ENCODE measurements at places on chromosomes 13 and 19.

DNA sequence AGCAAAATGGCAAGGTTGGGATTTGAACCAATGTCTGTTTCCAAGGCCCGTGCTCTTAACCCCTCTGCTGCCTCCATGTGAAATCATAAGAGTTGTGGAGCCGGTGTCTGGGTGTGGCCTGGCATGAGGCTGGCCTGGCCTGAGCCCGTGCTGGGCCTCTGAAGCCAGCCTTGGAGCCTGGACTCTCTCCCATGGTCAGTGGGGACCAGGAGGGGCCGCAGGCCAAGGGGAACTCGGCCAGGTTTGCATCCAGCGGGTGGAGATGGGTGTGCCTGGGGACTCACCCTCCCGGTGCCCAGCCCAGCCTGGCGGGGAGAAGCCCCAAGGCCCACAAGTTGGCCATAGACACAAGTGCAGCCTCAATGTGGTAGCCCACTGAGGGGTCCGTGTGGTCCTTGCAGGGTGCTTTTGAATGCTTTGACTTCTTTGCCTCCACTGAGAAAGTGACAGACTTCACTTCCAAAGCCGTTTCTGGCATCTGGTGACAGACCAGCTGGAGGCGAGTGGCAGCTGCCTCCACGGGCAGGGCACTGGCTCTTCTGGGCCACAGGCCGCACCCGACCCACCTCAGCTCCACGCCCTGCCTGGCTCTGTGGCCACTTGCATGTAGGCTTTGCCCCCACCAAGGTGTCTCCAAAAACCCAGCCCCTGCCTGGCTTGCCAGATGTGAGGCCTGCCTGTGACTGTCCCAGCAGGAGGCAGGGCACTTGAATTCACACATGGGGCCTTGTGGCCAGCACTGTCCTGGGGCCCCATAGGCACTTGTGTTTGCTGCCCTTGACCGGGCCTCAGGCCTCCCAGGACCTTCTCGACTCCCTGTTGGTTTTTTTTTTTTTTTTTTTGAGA is 26.2 kb upstream of the NCCRP1 start:
- DNase-seq: no peak

GRCh38 chr13:33445476-33445875 is 159.9 kb upstream of the STARD13 start:
- DNase-seq: no peak

DNA sequence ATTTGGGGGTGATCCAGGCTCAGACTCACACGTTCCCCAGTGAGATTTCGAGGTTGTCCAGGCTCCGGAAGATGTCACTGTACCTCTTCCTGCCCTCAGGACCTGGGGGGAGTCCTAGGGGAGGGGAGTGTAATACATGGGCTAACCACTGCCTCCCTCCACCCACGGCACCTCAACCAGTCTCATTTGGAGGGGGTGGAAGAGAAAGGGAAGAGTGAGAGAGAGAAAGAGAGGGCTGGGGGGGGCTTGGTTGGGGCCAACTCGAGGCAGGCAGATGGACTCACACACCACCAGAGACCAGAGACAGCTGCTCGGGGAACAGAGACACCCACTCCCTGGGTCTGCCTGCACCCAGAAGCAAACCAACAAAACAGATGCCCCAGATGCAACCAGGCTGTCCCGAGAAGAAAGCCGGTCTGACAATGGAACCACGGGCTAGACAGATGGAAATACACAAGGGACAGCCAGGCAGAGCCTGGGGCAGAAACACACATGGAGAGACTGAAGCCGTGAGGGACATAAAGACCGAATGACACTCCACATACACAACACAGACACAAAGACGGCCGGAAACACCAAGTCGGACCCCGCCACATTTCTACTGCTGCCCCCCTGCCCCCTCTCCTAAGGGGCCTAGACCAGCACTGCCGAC is 825 bp downstream of the GMIP start:
- DNase-seq: no peak

DNA sequence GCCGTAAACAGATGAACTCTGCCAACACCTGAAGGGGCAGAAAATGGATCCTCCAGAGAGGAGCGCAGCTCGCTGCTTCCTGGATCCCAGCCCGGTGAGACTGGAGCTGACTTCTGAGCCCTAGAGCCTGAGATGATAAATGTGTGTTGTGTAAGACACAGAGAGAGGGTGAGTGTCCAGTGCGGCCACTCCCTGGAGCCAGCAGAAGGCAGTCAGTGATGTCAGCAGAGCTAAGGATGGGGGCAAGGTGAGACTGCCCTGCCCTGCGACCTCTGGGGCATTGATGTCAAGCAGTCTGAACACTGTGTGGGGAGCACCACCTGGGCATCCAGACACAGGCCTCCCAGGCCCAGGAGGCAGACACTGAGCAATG is 9.7 kb upstream of the SLC35E1 start:
- peak; percentile 82 for DNase-seq

DNA sequence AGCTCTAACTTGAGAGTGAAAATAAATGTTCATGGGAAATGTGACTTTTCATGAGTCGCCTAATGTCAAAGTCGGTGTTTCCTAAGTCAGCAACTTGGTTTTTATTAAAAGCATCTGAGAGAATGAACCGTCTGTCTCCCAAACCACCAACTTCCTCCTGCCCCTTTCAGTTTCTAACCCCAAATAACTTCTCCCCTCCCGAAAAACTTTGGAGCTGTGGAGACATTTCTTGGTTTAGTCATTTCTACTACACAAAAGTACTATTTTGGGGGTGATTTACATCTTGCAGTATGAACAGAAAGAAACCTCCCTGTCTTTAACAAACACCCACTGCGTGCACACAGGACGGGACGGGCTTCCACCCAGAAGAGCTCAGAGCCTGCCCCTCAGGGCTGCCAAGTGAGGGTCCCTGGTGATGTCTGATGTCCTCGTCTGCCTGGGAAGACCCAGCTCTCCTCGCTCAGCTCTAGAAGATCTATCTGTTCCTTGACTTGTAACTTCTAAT is 65.0 kb downstream of the RASA3 start:
- no peak for DNase-seq

DNA sequence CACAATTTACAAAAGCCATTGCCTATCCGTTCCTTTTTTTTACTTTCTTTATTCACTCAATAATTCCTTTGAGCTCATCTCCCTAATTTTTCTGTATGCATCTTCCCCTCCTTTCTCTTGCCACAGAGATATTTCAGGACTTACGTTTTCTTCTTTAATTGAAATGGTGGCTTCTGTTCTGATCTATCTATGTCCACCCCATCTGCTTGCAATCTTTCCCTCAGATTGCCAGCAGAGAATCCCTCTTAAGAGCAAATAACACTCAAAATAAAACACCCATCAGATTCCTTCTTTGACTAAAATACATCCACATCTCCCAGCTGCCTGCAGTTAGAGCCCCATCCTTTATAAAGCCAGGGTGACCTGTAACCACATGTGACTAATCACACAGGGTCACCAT is 478.6 kb downstream of the EFNB2 start:
- DNase-seq: no peak

DNA sequence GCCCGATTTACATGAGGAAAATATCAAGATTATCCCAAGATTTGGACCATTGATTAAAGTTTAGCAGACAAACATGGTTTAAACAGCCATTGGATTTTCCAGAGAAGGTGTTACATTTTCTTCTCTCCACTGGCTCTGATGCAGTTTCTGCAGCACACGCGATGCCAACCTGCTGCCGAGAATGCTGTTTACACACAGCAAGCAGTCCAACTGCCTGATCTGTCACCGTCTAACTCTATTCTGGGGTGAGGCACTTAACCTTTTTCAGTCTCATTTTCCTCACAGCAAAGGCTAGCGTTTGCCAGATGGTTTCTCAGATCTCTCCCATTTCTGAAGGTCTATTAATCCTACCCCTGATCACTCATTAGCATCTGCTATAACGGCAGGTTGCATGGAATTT is 763.5 kb upstream of the GPC6 start:
- no peak for DNase-seq

- DNase-seq: no peak
These were observed 1.1 kb downstream of the STK24 start for GRCh38 chr13:98575904-98576199.

DNA sequence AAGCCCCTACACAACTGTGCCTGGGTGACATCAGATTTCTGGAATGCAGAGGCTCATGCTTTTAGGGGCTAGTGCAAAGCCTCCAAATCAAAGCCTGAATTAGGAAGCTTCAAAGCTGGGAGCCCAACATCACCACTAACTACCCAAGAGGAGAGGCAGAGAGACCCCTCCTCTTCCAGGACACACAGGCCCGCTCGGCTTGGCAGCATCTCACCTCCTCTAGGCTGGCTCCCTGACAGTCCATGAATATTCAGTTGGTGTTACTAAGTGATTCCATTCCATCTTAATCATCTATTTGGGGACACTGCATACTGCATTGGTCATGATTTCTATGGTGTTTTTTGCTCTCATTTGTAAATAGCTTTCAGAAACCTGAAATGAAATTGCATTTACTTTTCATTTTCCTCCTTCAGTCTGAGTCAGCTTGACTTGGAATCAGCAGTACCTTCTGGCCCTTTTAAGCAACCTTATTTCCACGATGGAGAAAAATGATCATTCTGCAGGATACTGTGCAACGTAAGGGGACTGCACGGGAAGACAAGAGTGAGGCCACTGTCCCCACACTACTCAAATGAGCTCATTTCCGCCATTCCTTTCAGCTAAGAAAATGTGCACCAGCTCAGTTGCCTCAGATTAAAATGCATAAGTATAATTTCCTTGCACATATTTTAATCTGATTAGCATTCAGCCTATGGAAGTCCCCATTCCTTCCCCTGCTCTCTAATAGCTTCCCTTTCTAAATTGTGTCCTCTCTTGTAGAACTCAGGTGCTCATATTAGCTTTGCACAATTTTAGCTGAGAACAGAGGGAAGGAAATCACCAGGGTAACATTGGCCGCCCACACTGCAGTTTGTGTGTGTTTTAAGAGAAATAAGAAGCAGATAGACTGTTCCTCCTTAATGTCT is 219.9 kb downstream of the RFC3 start:
- no peak for DNase-seq

DNA sequence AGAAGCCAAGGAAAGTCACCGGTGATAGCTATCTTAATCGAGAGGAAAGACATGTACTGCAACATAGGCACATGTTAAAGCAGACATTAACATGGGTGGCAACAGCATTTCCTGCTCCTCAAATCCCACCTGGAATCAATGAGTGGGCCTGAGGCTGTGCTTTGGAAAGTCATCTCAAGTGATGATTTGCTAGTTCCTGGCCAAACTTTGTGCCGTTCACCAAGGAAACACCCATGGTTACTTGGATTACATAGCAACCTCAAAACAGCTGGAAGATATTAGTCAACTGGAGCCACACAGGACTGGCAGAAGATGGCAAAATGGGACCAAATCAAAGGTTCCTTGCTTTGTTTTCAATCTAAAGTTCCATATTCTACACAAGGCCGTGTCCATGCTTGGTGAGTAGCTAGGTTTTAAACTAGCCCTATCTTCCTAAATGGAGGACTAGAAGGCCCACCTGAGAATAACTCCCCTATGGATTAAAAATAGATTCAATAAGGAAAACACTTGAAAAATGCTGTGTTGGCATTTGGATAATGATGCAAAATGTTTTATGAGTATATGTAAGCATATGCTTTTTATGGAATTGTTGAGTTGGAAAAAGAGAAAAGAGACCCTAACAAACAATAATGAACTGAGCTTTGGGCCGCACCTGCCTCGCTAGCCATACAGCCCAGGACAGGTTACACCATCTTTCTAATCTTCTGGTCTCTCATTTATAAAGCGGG is 144.5 kb downstream of the RGCC start:
- DNase-seq: no peak

- DNase-seq: no peak
These were observed 402.2 kb upstream of the ZNF507 start for GRCh38 chr19:31943191-31943661.

GRCh38 chr19:5534787-5535586 is 32.8 kb downstream of the TINCR start:
- DNase-seq: no peak

- no peak for DNase-seq
These were observed 93.5 kb downstream of the ATP11A start for GRCh38 chr13:112783135-112783977.

DNA sequence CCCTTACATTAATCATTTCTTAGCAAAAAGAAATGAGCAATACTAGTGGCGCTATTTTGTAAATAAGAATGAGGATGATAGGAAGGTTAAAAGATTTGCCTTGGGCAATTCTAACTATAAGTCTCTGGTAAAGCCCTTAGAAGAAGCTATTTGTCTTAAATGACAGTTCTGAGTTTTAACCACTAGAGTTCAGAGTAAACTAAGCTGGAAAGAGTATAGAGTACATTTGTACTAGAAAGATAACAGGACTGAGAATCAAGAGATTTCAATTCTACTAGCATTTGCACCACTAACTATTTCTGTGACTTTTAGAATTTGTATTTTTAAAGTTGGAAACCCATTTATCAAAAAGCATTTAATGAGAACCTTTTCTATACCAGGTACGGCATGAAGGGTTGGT is 750.3 kb downstream of the OLFM4 start:
- DNase-seq: no peak

DNA sequence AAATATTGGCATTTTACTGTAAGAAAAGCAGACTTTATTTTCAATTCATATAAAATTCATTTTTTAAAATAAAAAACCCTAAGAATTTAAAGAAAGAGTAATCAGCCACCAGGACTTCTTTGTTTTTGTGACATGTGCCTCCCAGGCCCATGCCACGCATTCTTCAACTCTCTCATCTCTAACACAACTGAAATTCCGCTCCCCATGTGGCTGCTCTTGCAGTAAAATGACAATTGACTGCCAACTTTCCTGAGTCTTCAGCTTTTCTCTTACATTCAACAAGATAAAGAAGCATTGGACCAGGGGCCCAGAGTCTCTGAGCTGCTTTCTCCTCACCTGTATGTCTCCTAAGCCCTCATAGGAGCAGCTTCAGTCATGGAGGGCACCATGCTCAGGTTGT is 372.1 kb downstream of the UQCRFS1 start:
- no peak for DNase-seq

DNA sequence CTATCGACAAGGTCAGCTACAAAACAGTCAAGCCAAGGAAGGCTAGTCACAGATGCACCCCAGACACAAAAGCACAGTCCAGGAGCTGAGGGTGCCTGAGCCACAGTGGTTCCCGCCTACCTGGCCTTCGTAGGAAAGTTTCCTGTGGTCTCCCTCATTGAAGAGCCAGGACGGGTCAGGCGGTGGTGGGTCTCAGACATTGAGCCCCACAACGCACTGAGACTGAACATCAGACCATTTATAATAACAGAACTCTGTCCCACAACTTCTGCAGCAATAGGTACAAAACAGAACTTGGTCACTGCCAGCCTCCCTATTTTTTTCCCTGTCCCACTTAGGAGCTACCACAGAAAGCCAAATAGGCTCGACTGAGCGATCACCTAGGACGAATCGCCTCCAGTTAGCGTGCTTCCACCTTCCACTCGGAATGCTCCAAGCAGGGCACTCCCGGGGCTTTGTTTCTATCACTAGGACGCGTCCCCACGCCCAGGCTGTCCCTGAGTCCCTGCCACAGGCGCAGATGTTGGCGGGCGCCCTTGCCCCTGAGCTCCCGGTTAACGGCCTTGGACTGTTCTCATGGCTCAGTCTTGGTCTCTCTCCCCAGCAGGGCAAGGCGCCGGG is 640 bp upstream of the ZNF544 start:
- no peak for DNase-seq

DNA sequence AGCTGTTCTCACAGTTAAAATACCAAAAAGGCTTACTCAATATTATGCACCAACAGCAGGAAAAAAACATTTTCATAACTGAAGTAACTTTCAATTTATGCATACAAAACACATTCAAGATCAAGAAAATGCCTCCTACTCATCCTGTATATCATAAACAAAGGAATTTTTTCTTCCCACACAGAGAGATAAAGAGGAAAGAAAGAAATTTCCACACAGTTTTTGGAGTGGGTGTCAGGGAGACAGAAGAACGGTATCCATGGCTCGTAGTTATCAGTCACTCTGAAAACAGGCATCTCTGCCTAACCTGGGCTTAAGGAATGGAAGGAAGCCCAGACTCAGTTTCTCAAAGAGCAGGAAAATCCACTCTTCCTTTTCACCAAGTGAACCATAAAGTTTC is 92.4 kb upstream of the SIAH3 start:
- no peak for DNase-seq

Measured in psoas muscle (tissue), 8 donors.